ENCODE measurements at places on chromosomes 6 and 20.

DNA sequence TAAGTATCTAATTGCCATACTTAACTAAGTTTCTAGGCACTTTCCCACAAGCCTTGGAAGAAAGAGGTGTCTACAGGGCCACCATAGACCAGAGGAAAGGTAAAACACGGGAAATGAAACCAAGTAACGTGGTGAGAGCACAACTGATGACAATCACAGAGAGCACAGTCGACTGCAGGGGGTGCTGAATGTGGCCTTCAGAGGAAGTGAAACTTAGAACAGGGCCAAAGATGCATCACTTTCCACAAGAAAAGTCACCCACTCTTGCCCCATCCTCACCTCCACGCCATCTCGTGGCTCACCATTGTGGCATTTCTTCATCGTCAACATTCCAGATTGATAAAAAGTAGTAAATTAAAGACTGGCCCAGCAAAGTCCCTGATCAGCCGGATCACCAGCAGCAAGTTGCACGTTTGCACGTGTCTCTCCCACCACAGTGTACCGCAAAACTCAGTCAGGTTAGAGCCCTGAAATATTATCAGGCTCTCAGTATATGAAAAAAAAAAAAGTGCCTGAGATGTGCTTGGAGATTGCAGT, 31.4 kb downstream of the HIVEP2 start:
- DNase-seq = no peak

GRCh38 chr6:135909737-135910387, 58.4 kb downstream of the PDE7B start:
- DNase-seq = peak; percentile 20

- no peak for DNase-seq
These were observed 7.0 kb downstream of the PPP1R10 start for GRCh38 chr6:30610065-30610464.

- no peak for DNase-seq
These were observed 5.0 kb downstream of the ANGPT4 start for GRCh38 chr20:910870-911770.

DNA sequence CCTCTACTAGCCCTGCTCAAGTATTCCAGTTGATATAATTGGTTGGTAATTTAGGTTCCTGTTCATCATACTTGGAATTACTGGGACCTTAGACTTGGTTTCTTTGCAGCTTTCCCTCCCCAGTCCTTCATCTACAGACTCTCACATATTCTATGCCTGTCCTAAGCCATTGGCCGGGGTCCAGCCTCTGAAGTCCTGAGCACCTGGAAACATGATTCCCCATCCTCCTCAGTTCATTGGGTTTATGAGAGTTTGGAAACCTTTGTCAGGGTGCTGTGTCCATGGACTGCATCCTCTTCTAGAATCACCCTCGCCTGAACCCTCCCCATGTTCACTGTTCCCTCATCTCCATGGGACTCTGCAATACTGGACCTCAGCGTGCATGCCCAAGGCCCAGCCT, 8.8 kb downstream of the GSTA2 start:
- no peak for DNase-seq

GRCh38 chr6:43743682-43744381, 26.2 kb upstream of the VEGFA start:
- DNase-seq = no peak

GRCh38 chr20:2750491-2751251, 49.8 kb downstream of the CPXM1 start:
- no peak for DNase-seq

GRCh38 chr6:131331151-131331550, 195.9 kb downstream of the AKAP7 start:
- DNase-seq = no peak

- no peak for DNase-seq
These were observed 4.6 kb downstream of the FILIP1 start for GRCh38 chr6:75489025-75489424.

DNA sequence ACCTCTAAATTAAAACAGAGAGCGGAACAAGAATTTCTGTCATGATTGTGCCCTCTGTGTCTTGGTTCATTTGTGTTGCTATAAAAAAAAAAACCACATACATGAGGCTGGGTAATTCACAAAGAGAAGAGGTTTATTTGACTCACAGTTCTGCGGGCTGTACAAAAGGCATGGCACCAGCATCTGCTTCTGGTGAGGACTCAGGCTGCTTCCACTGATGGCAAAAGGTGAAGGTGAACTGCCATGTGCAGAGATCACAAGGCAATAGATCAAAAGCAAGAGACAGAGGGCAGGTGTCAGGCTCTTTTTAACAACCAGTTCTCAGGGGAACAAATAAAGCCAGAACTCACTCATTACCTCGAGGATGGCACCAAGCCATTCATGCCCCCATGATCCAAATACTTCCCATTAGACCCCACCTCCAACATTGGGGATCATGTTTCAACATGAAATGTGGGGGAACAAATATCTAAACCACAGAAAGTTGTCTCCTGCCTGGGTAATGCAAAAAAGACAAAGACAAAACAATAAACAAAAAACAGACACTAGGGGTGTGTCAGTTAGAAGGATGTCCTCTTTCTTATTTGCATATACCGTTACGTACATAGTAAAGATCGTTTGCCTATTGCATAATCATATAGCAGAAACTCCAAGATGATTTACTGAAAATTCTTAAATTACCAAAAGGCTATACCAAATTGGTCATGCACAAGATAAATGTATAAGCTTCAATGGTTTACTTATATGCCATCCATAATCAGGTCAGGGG, 17.0 kb downstream of the SERPINB9 start:
- no peak for DNase-seq

DNA sequence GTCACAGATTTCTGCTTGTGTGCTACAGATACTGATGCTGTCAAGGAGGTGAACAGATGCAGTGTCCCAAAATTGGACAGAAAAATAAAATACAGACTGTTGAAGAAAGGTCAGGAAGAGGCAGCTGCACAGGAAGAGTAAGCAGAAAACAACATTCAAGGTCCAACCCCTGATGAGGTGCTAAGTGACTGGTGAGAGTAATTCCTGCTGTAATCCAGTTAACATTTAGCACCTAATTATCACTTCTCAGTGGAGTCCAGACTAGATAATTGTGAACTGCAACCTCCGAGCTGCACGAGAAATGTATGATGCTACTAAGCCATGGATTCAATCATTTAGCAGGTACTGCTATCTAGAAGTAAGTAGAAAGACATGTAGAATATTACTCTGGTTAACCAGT, 36.3 kb upstream of the NRSN1 start:
- DNase-seq = no peak

GRCh38 chr6:29975561-29975907, 33.2 kb downstream of the HLA-A start:
- DNase-seq = no peak

- peak; percentile 72 for DNase-seq
These were observed 45.2 kb upstream of the NT5E start for GRCh38 chr6:85404564-85405174.

GRCh38 chr6:141133346-141133745, 999.4 kb upstream of the GJE1 start:
- no peak for DNase-seq

- DNase-seq = no peak
These were observed 94.7 kb upstream of the LOC128125822 start for GRCh38 chr6:63477422-63478040.

DNA sequence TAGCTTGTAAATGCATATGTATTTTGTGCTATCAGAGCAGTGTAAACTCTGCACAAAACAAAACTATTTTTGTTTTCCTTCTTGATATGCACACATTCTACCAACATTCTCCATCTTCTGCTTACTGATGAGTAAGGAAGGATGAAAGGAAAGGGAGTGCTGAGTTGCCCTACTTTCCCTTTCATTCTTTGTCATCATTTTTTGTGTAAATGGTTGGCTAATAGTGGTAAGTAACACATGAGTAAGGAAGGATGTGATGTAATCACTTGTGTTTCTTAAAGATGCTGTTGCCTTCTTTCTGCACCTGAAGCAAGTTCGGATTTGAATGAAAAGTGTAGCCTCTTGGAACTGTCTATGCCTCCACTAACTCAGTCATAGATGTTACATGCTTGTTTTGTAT, 4.6 kb upstream of the REV3L start:
- no peak for DNase-seq

- no peak for DNase-seq
These were observed 48.2 kb downstream of the PTPRA start for GRCh38 chr20:2921506-2921905.

- no peak for DNase-seq
These were observed 307 bp downstream of the RANBP9 start for GRCh38 chr6:13711324-13711732.

DNA sequence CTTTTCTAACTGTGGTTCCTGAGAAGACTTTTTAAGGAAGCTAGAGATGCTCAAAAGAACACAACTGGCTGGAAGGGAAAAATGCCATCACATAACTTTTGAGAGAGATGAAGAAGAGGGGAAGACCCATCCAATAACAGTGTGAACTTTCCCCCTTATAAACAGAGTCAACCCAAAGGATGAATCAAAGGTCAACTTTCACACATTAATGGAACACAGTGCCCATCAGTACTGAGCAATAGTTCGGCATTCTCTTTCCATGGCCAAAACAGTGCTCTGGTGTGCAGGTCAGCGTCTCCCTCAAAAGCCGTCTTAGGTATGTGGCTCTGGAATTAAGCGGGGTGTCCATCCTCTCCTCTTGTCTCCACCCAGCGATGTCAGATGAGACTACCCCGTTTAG, 130.4 kb downstream of the GJA10 start:
- no peak for DNase-seq

- DNase-seq = no peak
These were observed 8.0 kb upstream of the SH3BGRL2 start for GRCh38 chr6:79623106-79623505.

- no peak for DNase-seq
These were observed 13.1 kb downstream of the RNF8 start for GRCh38 chr6:37366910-37367309.

DNA sequence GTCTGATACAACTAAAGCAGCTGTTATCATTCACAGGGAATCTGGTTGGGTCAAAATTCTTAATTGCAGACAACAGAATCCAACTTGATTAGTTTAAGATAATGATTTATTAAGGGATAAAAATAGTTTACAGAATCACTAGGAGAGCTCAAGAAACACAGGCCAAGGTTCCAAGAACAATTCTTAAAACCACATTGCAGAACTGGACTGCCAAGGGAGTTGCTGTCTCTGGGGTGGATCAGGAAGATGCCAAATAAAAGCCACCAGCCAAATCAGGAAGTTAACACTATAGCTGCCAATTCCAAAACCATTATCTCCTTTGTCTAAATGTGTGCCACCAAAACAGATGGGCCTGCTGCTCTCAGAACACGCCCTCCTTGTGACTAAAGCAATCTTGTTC, 53.7 kb downstream of the NUDT3 start:
- DNase-seq = no peak

DNA sequence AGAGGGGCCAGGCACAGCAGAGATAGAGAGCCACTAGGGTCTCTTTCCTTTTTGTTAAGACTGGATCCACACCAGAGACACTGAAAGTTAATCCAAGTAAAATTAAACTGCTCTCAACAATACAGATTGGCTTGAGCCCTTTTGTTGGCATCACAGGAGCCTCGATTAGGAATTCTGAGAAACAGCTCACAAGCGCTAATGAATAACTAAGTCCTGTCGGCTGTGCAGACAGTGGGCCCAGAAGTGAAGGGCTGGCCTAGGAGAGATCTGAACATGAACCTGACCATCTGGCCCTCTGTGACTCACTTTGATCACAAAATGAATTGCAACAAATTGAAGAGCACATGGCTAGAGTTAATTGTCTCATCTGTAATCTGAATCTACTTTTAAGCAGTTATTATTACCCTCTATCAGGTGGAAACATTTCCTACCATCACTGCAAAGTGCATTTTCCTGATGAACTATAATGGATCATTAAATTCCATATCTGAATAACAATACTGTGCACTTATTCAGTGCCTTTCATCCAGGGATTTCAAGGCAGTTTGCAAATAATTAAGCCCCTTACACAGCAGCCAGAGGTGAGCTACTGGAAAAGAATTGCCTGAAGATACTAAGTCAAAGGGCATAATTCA, 3.2 kb downstream of the BACH2 start:
- no peak for DNase-seq

DNA sequence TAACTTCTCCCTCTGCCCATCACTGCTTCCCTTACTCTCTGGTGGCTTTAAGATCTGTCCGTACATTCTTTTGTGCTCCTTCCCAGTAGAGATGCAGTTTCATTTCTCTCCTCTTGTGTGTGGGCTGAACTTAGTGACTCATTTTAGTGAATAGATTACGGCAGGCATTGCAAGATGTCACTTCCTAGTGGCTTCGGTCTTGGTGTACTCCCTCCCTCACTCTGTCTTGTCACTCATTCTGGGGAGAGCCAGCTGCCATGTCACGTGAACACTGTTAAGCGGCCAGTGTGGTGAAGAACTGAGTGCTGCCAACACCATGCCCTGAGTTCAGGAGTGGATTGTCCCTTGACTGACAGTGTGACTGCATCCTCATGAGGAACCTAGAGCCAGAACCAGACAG, 115.9 kb downstream of the OTOR start:
- no peak for DNase-seq

- DNase-seq = no peak
These were observed 492.3 kb downstream of the PREX1 start for GRCh38 chr20:48335308-48336050.

GRCh38 chr6:19869464-19869863, 32.3 kb downstream of the ID4 start:
- DNase-seq = no peak

DNA sequence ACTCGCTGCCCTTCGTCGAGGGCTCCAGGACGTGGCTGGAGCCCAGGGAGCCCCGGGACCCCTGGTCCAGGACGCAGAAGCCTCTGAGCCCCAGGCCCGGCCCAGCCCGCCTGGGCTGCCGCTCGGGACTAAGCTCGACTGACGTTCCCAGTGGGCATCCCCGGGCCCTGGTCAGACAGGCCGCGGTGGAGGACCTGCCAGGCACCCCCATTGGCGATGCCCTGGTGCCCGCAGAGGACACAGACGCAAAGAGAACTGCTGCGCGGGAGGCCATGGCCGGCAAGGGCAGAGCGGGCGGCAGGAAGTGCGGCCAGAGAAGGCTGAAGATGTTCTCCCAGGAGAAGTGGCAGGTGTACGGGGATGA, 28.9 kb downstream of the ZNF831 start:
- no peak for DNase-seq

DNA sequence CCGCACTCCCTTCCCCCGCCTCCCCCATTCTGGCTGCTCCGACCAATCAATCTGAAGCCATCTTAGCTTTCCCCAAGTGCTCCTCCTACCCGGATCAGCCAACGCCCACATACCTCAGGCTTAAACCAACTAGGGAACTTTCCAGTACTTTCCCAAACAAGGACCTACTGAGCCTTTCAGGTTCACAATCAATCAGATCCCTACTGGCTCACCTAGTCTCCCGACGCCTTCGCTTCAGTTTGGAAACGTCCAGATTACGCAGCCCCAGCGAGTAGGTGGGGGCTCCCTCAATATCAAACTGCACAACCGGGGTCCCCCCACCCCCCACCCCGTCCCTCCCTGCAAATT, 432 bp downstream of the HSPA1L start:
- DNase-seq = peak; percentile 98

Measured in HFF-Myc (cell line).